ENCODE measurements at places on chromosomes 6 and 20.

- ATAC-seq: no peak
Observed at GRCh38 chr6:109964949-109965348, 13.2 kb upstream of the GPR6 start.

DNA sequence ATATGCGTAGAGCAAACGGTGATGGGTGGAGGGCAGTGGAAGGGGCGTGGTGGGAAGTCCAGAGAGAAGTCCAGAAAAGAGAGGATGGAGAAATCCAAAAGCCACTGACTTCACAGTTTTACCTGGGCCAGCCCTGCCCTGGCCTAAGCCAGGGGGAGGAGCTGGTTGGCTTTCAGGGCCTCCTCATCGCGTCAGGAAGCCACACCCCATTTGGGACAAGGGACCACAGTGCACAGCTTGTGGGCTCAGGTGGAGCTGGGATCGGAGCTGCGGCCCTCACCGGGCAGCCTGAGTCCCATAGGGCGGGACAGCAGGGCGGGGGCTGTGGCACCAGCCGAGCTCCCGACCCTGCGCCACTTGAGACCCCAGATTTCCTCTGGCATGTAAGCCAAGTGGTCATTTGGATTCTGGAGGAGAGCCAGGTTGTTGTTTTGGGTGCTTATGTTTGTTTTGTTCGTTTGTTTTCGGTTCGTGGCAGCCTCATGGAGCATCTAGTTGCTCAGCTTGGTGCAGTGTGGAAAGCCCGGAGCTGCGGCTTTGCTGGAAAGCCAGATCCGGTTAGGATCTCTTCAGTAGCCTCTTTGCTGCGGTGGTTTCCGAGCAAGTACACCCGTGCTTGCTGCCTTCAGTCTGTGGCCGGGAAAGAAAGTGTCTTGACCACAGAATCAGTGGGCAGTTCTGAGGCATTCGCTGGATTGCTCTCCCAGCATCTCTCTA lies 42.2 kb downstream of the RIOK1 start:
- ATAC-seq: no peak

- no peak for ATAC-seq
Observed at GRCh38 chr6:125584468-125584939, 164.9 kb upstream of the HEY2 start.

DNA sequence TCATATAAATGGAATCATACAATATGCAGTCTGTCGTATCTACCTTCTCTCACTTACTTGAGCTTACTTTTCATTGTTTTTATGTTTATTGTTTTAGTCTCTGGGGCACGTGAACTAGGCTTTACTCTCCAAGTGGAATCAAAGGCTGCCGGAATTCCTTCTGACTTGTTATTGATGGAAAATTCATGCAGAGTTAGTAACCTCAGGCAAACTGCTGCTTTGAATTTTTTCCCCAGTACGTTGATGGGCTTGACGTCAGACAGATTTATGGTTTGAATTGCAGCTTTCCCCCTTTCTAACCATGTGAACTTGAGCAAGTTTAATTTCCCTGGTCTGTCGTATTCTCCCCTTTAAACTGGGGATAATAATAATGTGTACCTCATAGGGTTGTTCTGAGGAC lies 68.6 kb downstream of the ZDHHC14 start:
- no peak for ATAC-seq

DNA sequence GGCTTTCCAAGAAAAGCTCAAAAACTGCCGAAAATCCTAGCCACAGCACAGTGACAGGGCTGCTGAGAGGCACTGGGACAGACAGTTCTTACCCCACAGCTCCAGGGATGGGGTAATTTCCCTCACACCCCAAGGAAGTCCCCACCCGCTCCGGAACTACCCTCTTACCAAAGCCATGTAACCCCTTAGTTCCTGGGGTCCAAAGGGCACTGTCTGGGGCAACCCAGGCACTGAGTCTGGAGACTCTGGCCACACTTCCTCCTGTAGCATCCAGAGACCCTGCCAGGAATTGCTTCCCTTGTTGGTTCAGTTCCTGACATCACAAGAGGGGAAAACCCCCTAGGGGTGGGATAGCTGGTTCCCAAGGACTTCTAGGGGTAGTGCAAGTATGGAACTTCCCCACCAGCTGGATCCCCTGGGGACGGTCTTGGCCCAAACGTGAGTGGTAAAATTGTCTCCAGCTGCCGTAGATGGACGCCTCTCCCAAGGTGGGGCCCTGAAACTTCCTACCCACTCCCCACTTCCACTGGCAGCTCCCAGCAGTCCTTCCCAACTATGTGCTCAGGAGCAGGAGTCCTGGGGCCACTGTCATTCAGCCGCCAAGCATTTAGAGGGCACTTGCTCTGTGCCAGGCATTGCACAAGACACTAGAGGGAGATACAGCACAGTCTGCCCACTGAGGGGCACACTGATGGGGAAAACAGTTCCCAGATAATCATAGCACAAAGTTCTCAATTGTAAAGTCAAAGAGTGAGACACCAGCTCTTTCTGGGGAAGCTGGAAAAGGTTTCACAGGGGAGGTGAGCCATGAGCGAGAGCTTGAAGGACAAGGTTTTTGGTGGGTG lies 17.2 kb upstream of the HCK start:
- ATAC-seq: peak; percentile 56

- no peak for ATAC-seq
Observed at GRCh38 chr6:85565736-85566135, 27.9 kb downstream of the SNX14 start.

DNA sequence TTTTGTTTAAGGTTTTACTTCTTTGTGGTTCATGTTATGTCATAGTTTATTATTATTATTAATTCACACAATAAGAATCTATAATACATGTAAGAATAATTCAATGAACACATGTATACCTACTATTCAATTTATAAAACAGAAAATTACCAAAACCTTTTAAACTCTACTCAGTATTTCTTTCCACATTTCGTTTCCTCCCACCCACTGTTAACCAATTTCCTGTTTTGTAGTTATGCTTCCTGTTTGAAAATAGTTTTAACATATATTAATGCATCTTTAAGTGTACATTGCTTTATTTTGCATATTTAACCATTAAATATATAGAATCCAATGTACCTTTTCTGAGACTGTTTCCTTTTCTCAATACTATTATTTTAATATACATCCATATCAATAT lies 397.9 kb upstream of the SPTLC3 start:
- ATAC-seq: no peak

GRCh38 chr6:169263836-169264608 lies 10.4 kb upstream of the THBS2 start:
- ATAC-seq: no peak

DNA sequence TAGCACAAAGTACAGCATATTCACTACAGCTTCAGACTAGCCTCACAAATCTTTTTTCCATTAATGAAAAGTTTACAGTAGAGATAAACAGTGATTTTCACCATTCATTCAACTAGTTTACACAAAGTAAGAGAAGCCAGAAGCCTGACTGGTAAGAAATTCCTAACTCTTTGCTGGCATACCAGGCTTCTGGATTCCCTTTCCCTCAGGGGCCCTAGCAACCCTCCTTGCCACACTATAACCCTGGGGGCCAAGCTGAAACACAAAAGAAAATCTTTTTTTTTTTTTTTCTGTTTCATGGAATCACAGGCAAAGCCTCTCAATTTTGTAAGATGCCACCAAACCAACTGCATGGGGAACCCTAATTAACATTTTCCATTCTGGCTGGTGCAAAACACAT lies 28.9 kb upstream of the HMGN3 start:
- ATAC-seq: no peak

GRCh38 chr6:148700741-148701311 lies 46.0 kb upstream of the UST start:
- peak; percentile 69 for ATAC-seq

DNA sequence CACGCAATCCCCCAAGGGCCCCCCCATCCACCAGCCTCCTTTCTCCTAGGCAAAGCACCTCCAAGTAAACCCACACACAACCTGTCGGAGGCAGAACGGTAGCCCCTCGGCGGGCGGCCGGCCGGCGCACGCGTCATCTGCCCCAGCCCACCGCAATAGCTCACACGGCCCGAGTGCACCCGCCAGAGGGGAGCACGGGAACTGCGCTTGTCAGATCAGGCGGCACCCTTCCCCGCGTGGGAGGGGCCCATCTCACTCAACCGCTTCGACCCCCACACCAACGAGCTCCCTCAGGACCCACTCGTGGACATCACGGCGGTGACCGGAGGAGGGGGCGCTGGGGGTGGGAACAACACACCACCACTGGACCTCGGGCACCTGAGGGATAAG lies 767.9 kb upstream of the DEFB115 start:
- ATAC-seq: no peak

DNA sequence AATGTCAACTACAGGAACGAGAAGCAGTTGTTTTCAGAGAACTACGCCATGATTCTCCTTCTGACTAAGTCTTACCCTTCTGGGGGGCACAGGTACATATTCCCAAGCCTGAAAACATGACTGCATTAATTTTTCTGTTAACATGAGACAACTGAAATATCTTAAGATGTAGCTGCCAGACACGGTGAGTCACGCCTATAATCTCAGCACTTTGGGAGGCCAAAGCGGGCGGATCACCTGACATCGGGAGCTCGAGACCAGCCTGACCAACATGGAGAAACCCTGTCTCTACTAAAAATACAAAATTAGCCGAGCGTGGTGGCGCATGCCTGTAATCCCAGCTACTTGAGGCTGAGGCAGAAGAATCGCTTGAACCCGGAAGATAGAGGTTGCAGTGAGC lies 21.7 kb downstream of the TBC1D20 start:
- ATAC-seq: no peak

DNA sequence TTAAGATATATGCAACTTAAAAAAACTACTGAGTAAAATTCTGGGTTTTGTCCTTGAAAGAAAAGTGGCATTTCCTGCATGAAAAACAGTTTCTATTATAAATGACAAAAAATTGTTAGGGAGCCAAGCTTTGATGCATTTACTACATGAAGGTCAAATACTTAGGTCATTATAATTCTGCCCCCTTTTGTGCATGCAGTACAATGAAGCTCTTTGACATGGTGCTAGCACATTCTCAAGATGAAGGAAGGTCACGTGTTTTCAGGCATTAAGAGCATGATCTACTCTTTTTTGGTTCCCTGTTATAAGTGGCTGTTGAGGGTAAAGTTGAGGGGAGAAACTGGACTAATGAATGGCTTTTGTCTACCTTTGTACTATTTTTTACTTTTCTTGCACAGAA lies 72.7 kb downstream of the FOXO3 start:
- ATAC-seq: no peak

- no peak for ATAC-seq
Observed at GRCh38 chr20:59925899-59926298, 7.5 kb downstream of the SYCP2 start.

DNA sequence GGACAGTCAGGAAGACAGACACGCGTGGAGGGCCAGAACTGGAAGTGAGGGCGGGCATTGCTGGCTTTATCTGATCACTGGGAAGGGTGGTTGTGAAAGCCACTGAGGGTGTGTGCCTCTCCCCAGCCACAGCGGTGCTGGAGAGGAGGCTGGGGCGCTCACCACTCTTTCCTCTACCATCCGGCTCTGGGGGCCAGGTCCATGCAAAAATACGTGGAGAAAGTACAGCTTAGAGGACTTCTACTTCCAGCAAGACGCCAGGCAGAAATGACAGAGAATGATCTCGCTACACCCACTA lies 148.8 kb upstream of the RPS6KA2 start:
- ATAC-seq: no peak

DNA sequence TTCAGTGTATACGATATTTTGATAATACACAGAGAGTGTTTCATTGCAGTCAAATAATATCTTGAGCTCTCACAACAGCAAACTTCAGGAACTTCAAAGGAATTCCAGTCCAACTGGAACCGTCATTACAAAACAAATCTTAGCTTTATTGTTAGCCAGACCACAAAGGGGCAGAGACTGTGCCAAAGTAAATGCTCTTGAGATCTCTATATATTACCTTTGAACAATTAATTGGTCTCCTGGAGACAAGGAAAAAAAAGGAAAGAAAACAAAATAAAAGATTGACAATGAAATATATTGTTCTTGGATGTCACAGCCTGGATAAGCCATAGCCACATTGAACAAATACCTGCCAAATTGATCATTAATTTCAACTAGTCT lies 70.0 kb downstream of the FOXC1 start:
- no peak for ATAC-seq

- no peak for ATAC-seq
Observed at GRCh38 chr6:156336733-156337132, 440.4 kb upstream of the ARID1B start.

DNA sequence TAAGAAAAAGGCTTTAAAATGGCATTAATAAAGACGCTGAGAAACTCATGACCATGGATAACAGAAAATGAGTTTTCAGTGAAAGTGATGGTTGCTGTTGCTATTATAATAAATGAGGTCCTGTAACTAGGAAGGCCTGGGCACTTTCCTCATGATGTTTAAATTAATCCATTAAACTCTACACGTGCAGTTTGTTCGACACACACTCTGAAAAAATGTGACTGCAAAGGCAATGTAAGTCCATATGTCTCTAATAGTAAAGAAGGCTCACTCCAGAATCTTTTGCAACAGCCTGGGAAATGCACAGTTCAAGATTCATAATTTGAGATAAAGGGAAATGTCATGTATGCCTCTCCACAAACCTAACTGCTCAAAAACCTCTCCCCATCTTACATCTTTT lies 153.4 kb downstream of the COL12A1 start:
- ATAC-seq: no peak

DNA sequence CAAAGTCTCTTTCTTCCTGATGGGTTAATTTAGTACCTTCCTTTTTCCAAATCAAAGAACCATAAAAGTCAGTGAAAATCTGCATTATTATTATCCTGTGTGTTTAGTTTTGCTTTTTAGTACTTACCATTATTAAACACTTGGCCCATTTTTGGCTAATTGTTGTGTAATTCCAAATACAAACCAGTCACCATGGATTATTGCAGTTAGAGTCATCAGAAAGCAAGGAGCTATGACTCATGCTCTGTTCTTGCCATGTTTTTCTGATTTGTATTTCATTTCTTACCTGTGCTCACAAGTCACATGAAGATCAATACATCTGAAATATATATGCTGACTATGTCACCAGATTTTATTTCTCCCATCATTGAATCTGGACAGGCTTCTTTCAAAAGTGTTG lies 31.3 kb downstream of the SLC22A3 start:
- no peak for ATAC-seq

- ATAC-seq: peak; percentile 90
Observed at GRCh38 chr6:41786451-41787218, 859 bp upstream of the TOMM6 start.

- peak; percentile 51 for ATAC-seq
Observed at GRCh38 chr20:52972190-52972937, at the start of gene TSHZ2. Gene TSHZ2 (plus strand): TSS chr20:52972358. CDS start chr20:52973294, 936 bp downstream.

GRCh38 chr6:85015396-85015990 lies 251.1 kb upstream of the TBX18 start:
- no peak for ATAC-seq

GRCh38 chr6:10302566-10303235 lies 112.2 kb downstream of the TFAP2A start:
- no peak for ATAC-seq

DNA sequence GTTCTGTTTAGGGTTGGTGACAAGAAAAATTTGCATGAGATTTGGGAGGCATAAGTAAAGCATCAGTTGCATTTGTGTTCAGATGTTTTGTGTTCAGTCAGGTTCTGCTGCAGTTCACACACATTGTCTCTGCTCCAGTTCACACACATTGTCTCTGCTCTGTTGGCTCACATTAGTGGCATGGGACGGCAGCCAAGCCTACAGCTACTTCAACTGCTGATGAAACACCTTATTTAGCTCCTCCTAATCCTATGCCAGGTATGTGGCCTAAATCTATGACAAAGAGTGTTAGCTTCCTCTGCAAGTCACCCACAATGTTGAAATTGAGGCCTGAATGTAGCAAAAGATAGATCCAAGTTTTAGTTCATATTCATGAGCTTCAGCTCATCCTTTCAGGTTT lies 278.1 kb upstream of the SYNCRIP start:
- no peak for ATAC-seq

- ATAC-seq: no peak
Observed at GRCh38 chr6:79425589-79426311, 111.5 kb downstream of the LCA5 start.

GRCh38 chr6:103396768-103397167 lies 1463.0 kb downstream of the HACE1 start:
- no peak for ATAC-seq
